ENCODE measurements at places on chromosomes 3 and 15.

GRCh38 chr3:72999951-73000350 lies 3.3 kb downstream of the PPP4R2 start:
- DNase-seq = no peak

GRCh38 chr3:65607101-65607500 lies 431.6 kb downstream of the MAGI1 start:
- no peak for DNase-seq

- DNase-seq = no peak
These were observed 86.5 kb upstream of the PRR20G start for GRCh38 chr3:127374086-127375010.

DNA sequence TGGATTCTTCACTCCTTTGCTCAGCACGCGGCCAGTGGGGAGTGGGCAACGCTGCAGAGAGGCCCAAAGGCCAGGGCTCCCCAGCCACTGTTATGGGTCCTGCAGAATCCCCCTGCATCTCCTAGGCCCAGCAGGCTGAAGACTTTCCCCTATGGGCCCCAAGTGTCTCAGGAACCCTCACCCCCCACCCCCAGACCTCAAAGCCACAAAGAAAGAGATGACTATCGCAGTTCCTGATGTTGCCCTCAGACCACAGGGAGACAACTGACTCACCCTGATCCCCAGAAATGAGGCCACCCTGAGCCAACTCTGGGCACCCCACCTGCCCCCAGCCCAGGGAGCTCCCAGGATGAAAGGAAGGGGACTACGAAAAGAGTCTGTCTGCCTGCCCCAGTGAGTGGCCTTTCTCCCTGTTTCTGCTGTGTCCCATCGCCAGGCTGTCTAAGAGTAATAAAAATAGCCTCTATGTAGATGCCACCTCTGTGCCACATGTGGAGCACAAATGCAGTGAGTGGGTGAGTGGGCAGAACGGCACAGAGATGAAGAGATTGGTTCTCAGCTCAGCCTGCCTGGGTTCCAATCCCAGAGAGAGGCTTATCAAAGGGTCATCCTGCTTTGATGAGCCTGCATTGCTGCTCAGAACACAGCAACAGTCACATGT lies 283.0 kb downstream of the UACA start:
- no peak for DNase-seq

GRCh38 chr3:5022187-5022965 lies 43.1 kb downstream of the BHLHE40 start:
- DNase-seq = no peak

DNA sequence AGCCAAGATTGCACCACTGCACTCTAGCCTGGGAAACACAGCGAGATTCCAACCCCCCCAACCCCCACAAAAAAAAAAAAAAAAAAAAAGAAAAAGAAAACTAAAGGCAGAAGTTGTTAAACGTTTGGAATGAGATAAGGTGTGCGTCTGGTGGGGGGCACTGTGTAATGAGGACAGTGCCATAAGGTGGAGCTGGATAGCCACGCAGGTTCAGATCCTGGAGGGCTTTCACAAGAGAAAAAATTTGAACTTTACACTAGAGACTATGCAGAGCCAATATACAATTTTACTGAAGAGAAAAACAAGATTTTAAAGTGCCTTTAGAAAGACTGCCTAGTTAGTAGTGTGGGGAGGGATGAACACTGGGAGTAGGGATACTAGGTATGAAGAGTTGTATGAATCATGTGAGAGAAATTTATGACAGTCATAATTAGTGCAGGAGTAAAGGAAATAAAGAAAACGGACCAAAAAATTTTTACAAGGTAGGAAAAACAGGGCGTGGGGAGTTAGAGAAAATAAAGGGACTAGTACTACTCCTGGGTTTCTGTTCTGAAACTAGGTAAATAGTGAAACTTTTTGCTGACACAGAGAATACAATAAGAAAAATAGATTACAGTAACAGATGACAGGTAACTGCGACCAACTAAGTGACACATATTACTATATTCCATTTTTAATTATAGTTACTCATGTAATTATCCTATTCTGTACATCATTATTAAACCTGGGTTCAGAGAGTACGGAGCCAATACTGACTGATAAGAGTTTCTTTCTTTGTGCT lies 108.1 kb downstream of the PEAK1 start:
- no peak for DNase-seq

GRCh38 chr3:160224811-160225175 lies 429 bp upstream of the C3orf80 start:
- no peak for DNase-seq

- no peak for DNase-seq
These were observed 51.6 kb upstream of the CPOX start for GRCh38 chr3:98645039-98645438.

DNA sequence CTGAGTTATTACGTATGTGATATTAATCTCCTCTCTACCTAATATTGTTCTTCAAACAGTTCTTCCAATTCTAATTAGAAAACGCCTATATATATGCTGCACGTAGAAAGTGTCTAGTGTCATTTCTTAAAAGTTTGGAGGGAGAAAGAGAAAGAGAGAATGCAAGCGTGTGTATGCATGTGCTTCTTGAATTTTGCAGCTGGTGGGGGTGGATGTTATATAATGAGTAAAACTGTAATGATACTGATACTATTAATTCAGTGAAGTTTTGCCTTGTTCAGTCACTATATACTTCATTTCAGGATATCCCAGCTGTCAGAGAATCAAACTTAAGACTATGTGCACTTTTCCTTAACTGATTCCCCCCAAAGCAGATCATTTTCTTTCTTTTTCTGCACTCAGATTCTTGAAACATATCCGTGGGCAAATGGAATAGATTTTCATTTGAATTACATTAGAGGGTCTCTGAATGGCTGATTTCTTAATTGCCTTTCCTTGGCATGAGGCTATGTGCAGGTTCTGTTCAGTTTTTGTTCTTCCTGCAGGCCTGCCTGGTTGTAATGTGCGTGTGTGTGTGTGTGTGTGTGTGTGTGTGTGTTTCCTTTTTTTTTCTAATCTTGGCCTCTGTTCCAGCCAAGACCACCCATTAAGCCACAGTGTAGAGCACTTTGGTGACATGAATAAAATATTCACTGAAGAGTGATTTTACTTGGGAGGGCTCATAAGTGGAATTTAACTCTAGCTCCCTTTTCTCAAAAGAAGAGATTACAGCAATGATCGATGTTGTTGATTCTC lies 617.5 kb downstream of the RBMS3 start:
- no peak for DNase-seq

GRCh38 chr15:40337597-40337996 lies 3.1 kb downstream of the CCDC9B start:
- DNase-seq = no peak

DNA sequence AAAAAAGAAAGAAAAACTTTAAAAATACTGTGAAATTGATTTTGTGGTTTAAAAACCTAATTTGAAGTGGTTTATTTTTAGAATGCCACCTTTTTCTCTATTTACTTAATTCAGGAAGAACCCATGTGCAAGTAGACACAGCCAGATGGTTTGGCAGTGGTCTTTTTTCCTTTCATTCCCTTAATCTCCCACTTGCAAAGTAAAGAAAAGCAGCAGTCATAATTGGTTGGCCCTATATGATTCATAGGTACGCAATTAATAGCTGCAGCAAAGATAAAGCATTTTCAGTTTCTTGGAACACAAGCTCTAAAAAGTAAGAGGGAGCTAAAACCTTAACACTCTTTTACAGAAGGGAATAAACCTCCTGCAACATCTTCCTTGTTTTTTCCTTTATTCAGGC lies 115.3 kb downstream of the MECOM start:
- DNase-seq = no peak

GRCh38 chr3:194322678-194323211 lies 28.4 kb downstream of the CPN2 start:
- DNase-seq = no peak

DNA sequence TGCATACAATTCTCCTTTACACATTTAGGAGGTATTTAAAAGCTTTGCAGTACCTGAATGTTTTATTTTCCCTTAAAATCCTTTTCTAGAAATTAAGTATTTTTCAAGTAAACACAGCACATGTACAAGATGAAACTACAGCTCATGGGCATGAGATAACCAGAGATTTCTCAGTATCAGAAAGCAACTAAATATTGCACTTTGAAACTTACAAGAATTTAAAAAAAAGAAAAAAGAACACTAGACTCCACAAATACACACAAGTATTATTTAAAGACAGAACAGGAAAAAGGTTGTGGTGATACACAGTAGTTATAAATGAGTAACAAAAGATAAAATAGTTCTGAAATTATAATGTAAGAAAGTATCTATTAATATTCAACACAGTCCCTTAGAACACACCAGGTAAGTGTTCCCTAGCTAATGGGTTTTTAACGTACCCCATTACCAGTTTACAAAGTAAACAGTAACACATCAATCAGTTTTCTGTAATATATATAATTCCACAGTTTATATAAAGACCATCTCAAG lies 35.3 kb downstream of the SLTM start:
- DNase-seq = no peak

GRCh38 chr3:178623666-178624255 lies 87.5 kb downstream of the KCNMB2 start:
- no peak for DNase-seq

- no peak for DNase-seq
These were observed 405.1 kb downstream of the TUSC7 start for GRCh38 chr3:117114517-117115265.

- DNase-seq = no peak
These were observed 80.5 kb downstream of the CDIN1 start for GRCh38 chr15:36659917-36660316.

- no peak for DNase-seq
These were observed 56.9 kb upstream of the VGLL3 start for GRCh38 chr3:87047852-87048251.

DNA sequence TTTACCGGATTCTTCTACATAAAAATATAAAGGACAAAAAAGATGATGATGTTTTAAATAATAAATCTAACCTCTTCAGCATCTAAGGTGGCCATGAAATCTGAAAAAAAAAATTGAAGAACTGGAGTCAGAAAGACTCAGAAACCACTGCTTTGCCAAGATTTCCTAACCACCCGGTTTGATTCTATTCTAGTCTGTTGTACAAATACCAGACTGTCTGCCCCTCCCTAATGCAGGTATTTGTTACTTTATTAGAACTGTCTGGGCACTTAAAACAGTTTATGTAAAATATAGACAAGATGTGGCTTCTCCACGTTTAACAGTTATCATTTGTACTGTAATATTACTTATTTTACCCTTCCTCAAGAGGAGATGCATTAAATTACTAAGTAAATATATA lies 48.8 kb downstream of the UACA start:
- DNase-seq = no peak

- no peak for DNase-seq
These were observed 627 bp downstream of the ACAD11 start for GRCh38 chr3:132659000-132659364.

DNA sequence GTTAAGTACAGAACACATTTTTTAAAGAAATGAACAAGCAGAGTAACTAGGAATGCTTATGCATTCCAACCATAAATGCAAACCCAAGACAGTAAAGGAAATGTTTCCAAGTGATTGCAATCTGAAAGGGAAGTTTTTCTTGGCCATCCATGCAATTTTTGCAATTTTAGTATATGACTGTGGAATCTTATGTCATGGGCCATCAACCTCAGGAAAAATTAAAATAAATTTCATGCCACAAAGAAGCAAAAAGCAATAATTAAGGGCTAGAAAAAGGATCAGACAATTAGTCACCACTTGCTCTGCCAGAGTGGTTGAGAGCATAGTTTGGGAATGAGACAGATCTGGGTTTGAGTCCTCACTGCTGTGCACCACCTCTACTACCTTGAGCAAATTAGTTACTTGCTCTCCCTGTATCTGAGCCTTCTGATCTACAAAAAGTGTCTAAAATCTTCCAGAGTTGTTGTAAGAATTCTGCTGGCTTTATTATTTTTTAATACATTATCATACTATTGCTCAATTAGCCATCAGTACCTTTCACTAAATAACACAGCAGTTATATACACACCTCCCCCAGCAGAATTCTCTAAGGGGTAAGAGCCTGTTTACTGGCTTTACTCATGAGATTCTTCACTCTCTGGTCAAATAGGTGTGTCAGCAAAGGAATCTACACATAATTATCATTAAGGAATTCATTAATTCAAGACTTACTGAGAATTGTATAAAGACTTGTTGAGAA lies 49.7 kb upstream of the FBN1 start:
- no peak for DNase-seq

DNA sequence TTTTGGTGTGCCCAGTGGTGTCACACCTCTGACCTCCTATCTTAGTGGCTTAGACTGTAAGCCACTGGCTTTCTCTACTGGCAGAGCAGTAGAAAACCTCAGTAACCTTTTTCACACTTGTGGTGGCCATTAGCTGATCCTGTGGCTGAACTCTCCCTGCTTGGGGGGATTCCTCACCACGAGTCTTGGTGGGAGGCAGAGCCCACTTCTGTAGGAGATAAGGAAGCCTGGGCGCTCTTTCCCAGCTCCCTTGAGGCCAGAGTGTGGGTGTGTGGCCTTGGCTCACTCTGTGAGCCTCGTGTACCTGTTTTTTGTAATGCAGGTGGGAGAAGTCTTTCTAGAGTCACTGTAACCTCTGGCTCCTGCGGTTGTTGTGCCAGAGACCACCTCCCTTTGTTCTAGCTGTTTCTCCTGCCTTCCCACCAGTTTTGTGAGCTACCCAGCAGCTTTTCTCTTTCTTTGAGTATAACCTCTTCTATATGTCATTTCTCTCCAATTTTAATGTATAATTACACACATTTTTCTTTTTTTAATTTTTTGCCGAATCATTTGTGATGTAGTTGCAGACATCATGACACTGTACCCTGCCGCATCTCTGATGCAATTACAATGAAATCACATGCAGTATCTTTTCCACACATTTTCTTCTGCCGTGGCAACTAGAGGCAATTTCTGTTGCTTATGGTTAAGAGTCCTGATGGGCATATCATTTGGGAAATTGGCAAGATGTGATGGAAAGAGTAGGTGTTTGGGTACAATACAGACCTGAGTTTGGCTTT lies 13.8 kb downstream of the XCR1 start:
- DNase-seq = no peak

- no peak for DNase-seq
These were observed 560.9 kb upstream of the AGTR1 start for GRCh38 chr3:148136816-148137215.
